ENCODE measurements at places on chromosomes 11 and 22.

DNA sequence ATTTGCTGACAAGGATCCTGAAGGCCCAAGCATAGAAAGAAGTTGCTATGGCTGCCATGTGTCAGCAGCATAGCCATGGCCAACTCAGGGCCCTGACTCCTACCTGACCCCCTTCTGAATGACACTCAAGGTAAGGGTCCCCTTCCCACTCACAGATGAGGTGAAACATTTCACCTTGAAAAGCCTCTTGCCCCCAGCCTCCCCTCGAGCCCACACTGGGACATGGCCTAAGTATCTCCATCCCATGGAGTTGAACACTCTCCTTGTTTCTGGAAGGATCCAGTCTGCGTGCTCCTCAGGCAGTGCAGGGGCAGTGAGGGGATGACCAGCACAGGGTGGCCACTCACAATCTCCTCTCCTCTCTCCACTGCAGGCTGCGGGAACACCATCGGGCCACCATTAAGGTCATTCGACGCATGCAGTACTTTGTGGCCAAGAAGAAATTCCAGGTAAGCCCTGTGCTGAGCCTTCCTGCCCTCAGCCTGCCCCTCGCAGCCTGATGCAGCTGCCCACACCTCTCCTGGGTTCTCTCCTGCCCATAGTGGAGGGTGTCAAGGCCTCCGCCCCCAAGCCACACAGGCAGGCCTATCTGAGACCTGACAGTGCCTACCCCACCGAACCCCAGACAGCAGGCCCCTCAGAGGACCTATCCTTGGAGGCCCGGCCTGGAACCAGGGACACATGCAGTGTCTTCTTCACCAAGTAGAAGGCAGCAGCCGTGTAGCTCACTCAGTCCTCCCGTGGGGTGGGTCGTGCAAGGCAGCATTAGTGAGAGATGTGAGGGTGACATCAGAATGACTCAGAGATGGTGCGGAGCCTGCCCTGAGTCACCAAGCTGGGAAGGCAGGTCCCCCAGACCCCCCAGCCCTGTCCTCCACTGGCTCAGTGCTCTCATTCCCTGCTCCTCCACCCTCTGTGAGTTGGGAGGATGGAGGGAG is 68.9 kb upstream of the KCNQ1OT1 start:
- peak; percentile 62 for DNase-seq

GRCh38 chr22:32052936-32053791 is 10.1 kb downstream of the SLC5A1 start:
- no peak for DNase-seq

GRCh38 chr22:36135306-36135980 is 25.1 kb downstream of the APOL3 start:
- no peak for DNase-seq

DNA sequence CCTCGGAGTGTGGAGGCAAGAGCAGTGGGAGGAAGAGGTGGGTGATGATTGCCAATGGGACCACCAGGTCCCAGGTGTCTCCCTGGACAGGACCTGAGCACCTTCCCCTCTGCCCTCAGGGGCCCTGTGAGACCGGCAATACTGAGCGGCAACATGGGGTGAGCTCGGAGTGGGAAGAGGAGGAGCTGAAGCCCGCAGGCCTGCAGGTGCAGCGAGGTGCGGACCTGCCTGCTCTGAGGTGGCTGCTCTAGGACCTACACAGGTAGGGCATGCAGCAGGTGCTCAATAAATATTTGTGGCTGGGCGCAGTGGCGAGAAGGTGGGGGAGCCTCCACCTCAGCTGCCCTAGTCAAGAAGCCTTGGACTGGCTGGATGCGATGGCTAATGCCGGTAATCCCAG is 12.2 kb upstream of the SUN2 start:
- no peak for DNase-seq

DNA sequence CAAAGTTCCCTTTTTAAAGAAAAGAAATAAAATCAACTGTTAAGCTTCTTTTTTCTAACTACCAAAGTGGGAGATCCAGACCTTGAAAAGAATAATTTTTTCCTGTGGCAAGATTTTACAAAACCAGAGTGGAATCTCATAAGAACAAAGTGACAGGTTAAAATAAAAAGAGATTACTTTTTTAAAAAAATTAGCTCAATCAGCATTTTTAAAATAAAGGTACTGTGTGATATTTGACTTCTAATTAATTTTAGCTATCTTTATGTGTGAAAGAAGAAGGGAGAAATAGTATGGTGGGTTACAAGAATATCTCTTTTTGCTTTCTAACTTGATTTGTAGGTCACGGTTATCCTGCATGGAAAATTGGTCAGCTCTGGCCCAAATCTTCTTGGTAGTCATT is 92.8 kb upstream of the ALKBH3 start:
- no peak for DNase-seq

DNA sequence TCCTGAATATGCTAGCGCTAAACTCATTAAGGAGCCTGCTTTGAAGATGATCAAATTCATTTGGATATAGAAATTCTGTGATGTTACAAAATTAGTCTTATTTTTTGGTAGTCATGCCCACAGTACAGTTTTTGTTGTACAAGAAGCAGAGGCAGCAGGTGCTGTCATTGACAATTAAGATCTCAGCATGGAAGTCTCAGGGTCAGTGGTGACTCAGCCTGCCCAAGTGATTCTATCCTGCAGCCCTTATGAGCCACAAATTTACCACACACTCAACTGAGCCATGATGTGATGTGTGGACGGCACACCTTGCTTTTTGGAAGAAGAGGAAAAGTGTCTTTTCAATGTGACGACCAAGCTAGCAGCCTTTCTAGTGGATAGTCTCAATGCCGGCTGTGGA is 153.6 kb upstream of the SORL1-AS1 start:
- no peak for DNase-seq

- no peak for DNase-seq
These were observed 50.4 kb upstream of the CECR2 start for GRCh38 chr22:17318817-17319216.

DNA sequence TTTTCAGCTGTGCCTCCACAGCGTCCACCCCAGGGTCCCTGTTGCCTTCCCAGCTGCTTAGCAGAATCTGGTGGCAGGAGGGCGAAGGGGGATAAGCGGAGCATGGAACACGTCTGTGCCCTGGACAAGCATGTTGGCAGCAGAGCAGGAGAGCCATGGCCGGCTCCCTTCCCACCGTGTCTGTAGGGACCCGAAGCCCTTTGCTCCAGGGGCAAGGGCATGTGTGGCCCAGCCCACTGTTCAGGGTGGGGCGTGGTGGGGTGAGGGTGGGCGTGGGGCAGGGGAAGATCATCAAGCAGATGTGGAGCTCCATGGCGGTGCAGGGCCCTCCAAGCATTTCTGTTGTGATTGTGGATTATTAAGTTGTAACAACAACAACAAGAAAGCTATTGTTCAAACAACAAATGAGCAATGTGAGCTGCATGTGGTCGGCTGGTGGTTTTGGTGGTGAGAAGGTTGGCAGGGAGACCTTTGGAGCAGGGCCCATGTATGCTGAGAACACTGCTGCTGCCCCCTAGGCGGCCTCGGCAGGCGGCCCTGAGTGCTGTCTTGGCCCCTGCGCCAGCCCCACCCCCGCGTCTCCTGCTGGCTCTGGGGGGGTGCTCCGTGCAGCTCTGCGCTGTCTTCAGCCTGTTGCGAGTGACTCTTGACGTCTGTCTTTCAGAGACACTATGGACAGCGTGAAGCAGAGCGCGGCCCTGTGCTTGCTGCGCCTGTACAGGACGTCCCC is 50.9 kb downstream of the AP2A2 start:
- peak; percentile 28 for DNase-seq

GRCh38 chr11:79150966-79151365 is 289.9 kb downstream of the TENM4 start:
- DNase-seq, result no peak

DNA sequence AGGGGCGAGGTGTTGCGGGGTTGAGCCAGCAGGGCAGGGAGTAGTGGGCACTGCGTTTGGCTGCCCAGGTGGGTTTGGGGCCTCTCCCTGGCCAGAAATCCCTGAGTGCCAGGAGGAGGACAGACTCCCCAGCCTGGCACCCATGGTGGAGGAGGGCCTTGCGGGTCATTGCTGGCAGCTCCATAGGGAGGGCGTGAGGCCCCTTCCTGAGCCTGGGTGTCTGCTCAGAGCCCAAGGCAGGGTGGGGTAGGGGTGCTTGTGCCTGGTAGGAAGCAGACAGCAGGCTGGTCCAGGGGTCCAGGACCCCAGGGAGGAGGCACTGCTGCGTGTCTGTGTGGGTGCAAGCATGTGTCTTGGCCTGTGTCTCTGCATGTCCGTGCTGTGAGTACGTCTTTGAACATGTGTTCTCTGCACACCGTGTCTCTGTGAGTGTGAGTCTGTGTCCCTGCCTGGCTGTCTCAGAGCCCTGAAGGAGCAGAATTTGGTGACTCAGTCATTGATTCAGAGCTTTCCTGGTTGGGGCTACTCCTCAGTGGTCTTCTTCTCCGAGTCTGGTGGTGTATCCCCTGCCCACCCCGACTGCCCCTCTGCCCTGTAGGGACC is 3.9 kb downstream of the TSPAN4 start:
- DNase-seq, result no peak

DNA sequence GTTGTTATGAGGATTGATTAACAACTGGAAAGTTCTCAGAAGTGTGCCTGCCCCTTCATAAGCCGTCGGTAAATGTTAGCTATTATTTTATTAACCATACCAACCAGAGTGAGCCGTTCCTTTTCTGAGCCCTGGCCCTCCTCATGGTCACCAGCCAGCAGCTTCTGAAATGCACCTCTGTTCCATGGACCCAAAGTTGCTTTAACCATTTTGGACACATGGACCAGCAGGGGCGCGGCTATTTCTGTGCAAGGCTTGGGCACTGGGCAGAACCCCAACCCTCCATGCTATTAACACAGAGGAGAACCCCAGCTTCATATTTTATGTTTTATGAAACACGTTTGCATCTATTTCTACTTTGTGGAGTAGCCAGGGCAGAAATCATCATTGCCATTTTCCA is 18.6 kb upstream of the SCGB1A1 start:
- no peak for DNase-seq

DNA sequence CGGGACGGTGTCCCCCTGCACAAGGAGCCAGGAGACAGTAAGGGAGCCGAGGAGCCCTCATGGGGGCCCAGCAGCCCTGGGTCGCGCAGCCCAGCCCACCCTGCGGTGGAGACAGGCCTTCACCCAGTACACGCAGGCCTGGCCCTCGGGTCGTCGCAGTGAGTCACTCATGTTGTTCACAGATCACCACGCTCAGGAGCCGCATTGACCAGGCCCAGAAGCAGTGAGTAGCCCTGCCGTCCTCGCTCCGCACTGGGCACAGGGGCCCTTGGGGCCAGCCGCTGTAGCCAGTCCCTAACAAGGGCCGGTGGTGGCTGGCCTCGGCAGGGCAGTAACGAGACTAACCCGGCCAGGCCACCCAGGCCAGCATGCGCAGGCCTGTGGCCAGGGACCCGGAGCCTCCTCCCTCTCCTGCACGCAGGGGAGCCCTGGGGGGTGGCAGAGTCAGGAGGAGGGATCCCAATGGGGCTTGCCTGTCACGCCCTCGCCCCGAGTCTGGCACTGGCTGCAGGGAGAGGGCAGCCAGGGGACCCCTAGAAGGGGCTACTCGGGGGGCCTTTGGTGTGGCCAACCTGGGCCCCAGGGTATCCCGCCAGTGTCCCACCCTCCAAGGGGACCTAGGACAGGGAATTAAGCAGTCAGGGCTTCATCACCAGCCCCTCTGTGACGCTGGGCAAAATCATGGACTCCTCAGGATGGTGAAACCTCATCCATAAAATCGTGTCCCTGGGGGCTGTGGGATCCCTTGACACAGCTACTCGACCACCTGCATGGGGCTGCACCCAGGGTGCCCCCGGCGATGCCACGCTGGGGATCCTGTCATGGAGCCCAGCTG is 10.1 kb upstream of the MRPL23 start:
- DNase-seq, result peak; percentile 3

GRCh38 chr11:130388607-130389205 is 39.7 kb downstream of the ADAMTS8 start:
- DNase-seq, result peak; percentile 37

DNA sequence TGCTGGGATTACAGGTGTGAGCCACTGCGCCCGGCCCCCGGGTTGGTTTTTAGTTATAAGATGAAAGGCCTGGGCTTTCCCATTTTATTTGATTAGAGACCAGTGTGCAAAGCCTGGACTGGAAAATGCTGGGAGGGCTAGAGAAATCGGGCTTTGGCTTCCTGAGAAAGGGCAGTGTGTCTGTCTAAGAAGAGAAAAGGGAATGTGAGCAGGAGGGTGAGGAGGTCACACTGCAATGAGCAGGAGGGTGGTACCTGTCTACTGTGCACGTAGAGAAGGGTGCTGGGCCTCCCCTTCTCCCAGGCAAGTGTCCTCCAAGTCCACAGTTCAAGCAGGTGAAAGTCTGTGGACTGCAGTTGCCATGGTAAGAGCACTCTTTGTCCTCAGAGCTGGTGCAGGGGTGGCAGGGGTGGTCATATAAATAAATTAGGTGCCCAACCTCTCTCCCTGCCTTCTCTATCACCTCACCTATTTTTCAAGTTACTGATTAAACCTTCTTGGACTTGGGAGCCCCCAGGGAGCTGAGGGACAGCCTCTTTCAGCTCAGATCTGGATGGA is 30.8 kb downstream of the SLC5A1 start:
- DNase-seq, result no peak

DNA sequence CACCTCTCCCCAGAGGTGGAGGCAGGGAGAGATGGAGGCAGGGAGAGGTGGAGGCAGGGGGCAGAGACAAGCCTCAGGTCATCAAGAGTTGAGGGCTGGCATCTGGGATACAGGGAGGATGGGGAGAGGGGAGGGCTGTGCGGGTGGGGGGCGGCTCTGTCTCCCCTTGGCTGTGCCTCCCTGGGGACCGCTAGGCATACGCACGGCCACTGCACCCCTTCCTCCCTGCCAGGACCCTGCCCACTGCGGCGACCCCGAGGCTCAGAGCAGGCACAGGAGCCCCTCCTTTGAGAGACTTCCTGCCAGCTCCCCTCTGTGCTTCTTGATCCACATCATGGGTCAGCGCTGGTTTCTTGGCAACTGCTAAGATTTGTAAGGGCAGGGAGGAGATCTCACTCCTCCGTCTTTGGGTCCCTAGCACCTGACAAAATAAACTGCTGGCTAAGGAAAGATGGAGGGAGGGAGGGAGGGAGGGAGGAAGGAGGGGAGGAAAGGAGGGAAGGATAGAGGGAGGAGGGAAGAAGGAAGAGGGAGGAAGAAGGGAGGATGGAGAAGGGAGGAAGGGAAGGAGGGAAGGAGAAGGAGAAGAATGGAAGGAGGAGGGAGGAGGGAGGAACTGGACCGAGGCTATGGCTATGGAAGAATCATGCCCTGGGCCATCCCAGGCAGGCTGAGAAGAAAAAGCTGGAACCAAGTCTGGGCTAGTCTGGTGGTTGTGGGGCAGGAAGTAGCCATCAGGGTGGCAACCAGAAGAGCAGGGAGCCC is 18.5 kb downstream of the PRR33 start:
- DNase-seq, result no peak

Data from activated CD4-positive, alpha-beta T cell treated with anti-CD3 and anti-CD28 coated beads for 36 hours (primary cell).